ENCODE measurements at places on chromosomes 3 and 15. TPM values are rescaled to one million over a fixed set of nuclear protein-coding genes. Genes with fewer than 3 reads are reported as not detected.

DNA sequence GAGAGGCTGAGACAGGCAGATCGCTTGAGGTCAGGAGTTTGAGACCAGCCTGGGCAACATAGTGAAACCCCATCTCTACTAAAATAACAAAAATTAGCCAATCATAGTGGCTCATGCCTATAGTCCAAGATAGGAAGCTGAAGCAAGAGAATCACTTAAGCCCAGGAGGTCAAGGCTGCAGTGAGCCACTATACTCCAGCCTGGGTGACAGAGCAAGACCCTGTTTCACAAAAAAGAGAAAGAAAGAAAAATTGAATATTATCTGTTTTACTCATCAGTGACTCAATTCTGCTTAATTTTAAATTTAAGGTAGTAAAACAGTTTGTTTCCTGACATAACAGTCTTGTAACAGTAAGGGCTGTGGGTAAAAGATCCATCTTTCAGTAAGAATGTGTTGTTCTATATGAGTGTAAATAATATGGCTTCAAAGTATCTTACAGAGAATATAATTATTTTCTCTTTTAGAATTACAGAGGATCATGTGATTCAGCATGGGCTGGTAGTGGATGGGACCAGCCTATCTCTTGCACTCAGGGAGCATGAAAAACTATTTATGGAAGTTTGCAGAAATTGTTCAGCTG lies 85.8 kb downstream of the ATP11B start:
- no peaks in the 10 kb centered on the region for H3K36me3 ChIP-seq
- H3K27ac ChIP-seq = no peak overlapping the region
- no peaks in the 10 kb centered on the region for H3K4me1 ChIP-seq

GRCh38 chr3:116018646-116019045 lies 395.3 kb downstream of the GAP43 start:
- no peak for DNase-seq
- no peaks in the 10 kb centered on the region for H3K27me3 ChIP-seq
- no peak overlapping the region for H3K27ac ChIP-seq
- H3K4me1 ChIP-seq = no peaks in the 10 kb centered on the region
- no peaks in the 10 kb centered on the region for H3K36me3 ChIP-seq
- H3K4me3 ChIP-seq = no peak overlapping the region

DNA sequence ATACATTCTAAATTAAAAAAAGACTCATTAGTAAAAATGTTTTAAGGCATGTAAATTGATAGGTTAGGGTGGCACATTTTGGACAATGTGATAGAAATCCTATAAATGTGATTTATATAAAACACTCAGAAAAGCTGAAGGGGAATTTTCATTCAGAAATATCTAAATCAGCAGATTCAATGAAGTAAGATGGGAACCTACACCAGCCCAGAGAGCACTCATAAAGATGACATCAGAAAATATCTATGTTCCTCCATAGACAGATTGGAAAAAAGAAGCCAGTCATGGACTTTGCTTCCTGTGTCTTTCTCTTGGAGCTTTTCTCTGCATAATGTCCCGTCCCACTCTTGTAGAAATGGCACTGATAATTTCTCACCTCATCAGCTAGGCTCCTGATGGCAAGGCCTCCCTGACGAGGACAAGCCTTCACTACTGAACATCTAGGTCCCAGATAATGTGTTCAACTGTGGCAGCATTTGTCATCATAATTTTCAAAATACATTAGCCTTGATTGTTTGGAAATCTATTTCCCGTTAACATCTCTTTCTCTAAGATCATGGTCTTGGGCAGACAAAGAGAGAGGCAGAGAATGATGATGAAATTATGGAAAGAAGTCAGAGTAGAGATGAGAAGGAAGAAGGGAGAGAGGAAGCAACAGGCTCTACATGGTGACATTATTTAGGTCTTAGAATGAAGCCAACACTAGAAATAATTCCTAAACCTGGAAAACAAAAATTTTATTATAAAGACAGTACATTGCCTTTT lies 354.4 kb downstream of the NTRK3 start:
- DNase-seq = no peak
- no peaks in the 10 kb centered on the region for H3K27me3 ChIP-seq
- no peaks in the 10 kb centered on the region for H3K36me3 ChIP-seq
- H3K4me1 ChIP-seq = no peaks in the 10 kb centered on the region

- no peak overlapping the region for H3K4me3 ChIP-seq
- H3K27me3 ChIP-seq = no peaks in the 10 kb centered on the region
- DNase-seq = no peak
- no peak overlapping the region for H3K27ac ChIP-seq
These were observed 52.5 kb upstream of the CPNE4 start for GRCh38 chr3:132087356-132087755.

GRCh38 chr3:113156816-113157333 lies 54.5 kb upstream of the BOC start:
- no peaks in the 10 kb centered on the region for H3K27me3 ChIP-seq
- no peak for DNase-seq
- H3K27ac ChIP-seq = no peak overlapping the region
- H3K36me3 ChIP-seq = no peaks in the 10 kb centered on the region
- no peaks in the 10 kb centered on the region for H3K4me1 ChIP-seq

GRCh38 chr3:71537211-71537611 lies 46.3 kb downstream of the FOXP1 start:
- DNase-seq = peak; percentile 98
- H3K4me3 ChIP-seq = no peak overlapping the region
- peak overlapping the region; percentile 60 for H3K27ac ChIP-seq
- peaks cover 56% of the 10 kb centered on the region for H3K4me1 ChIP-seq
- H3K27me3 ChIP-seq = no peaks in the 10 kb centered on the region

- no peak overlapping the region for H3K4me3 ChIP-seq
- no peaks in the 10 kb centered on the region for H3K4me1 ChIP-seq
- no peak overlapping the region for H3K27ac ChIP-seq
These were observed 51.8 kb upstream of the SETMAR start for GRCh38 chr3:4251412-4251811.

DNA sequence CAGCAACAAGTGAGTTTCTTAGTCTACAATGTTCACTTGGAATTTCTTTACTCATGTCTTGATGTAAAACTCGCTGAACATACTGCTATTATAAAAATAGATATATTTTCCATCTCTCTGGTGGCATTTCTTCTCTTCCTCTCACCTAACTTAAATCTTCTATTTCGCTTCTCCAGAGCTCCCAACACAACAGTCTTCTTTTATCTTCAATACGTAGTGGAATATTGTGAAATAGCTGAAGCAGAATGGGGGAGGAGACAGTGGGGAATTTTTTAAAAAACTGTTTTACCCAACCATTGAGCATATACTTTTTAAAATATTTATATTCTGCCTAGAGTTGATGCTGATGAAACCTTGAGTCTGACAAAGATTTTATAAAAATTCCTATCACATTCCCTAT lies 548.5 kb downstream of the RBMS3 start:
- no peaks in the 10 kb centered on the region for H3K36me3 ChIP-seq
- H3K27me3 ChIP-seq = no peaks in the 10 kb centered on the region
- no peak overlapping the region for H3K27ac ChIP-seq
- H3K4me1 ChIP-seq = no peaks in the 10 kb centered on the region

- H3K4me1 ChIP-seq = no peaks in the 10 kb centered on the region
- DNase-seq = no peak
- H3K27me3 ChIP-seq = no peaks in the 10 kb centered on the region
- H3K27ac ChIP-seq = no peak overlapping the region
- no peak overlapping the region for H3K4me3 ChIP-seq
These were observed 161.1 kb downstream of the CLSTN2 start for GRCh38 chr3:140096037-140096436.

- H3K4me3 ChIP-seq = no peak overlapping the region
- peak; percentile 2 for DNase-seq
- H3K27ac ChIP-seq = no peak overlapping the region
- H3K27me3 ChIP-seq = no peaks in the 10 kb centered on the region
These were observed 147.0 kb upstream of the SLCO3A1 start for GRCh38 chr15:91706322-91707032.

GRCh38 chr3:133973249-133973980 lies 56.3 kb downstream of the SLCO2A1 start:
- no peak overlapping the region for H3K4me3 ChIP-seq
- H3K27me3 ChIP-seq = no peaks in the 10 kb centered on the region
- no peak overlapping the region for H3K27ac ChIP-seq
- peaks cover 5% of the 10 kb centered on the region for H3K4me1 ChIP-seq

DNA sequence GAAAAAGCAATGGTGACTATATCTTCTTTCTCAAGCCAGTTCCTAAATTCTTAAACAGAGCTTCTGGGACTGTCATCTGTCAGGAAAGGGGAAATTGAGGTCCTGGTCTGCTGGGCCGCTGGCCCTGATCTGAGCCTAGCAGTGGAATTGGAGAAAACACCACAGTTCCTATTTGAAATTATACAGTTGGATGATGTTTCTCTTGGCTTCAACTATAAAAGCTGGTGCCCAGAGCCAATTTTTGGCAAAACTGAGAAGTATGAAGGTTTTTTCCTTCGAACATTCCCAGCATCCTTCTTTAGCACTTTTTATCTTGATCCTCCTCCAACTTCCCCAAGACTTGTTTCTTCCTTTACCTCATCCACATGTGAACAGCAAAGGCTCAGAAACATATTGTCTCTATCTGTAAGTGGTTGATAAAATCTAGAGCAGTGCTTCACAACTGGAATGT lies 83.9 kb downstream of the CD47 start:
- H3K27me3 ChIP-seq = no peaks in the 10 kb centered on the region
- no peak overlapping the region for H3K4me3 ChIP-seq

DNA sequence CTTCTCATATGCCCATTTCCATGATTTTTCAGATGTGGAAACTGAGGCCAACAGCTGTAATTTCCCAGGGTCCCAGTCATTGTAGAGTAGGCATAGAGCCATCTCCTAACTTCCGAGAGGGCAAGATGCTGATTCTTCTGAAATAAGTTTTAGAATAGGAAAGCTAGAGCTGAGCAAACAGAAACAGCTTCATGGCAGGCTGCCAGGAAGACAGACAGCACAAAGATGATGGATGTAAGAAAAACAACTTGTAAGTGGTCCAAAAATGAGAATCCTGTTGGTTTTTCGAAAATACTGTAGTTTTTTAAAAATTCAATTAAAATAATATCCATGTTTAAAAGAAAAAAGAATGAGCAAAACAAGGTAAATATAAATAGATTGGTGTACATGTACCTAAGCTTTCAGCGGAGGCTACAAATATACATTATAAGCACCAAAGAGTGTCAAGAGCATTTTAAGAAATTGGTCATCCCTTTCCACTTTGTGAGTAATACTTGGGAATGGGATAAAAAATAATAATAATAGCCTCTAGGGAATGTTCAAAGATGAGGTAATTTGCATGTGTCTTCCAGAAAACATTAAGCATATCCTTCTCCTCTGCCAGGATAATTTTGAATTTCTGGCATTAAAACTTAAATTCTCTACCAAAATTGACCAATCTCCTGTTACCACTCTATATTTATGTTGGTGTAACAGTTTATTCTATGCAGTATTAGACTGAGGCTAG lies 406.6 kb downstream of the MECOM start:
- no peak overlapping the region for H3K4me3 ChIP-seq
- no peak overlapping the region for H3K27ac ChIP-seq
- no peak for DNase-seq
- no peaks in the 10 kb centered on the region for H3K27me3 ChIP-seq
- no peaks in the 10 kb centered on the region for H3K4me1 ChIP-seq

DNA sequence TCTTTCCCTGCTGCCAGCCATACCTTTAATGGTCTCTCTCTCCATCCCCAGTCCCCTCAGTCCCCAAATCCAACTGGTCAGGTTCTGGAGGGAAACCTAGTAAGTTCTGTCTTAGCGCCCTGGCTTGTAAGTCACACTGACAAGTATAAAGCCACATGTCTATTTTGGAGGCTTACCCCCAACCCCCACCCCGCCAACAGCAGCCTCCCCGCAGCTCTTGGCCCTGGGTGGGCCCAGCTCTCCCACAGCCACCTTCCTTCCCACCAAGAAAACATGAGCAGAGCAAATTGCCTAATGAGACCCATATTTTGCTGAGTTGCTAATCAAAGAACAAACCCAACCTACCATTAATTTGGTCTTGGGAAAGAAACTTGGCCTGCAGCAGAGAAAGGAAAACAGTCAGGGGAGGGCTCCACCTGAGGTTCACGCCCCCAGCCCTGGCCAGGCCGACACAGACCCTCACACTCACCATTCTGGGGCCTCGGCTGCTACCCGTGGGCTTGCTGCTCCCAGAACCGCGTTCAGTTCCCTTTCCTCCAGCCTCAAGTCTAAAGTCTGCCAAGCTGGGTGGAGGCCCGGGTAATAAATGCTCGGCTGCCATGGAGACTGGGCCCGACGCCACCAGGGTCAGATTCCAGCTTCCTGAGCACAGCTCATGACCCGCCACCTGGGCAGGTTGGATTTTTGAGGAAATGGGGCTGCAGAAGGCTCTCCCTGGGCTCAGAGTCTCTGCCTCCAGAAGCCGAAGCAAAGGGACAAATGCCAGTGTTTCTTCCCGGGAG lies at the start of gene CALML4:
CALML4 (minus strand) TSS at position 557 of the 782 bp plus-strand sequence; CDS start at position 472, 85 bp downstream.
- peak; percentile 70 for DNase-seq
- peaks cover 15% of the 10 kb centered on the region for H3K4me1 ChIP-seq
- no peak within 1 kb of the TSS for H3K4me3 ChIP-seq
- no peaks in the 10 kb centered on the region for H3K36me3 ChIP-seq

DNA sequence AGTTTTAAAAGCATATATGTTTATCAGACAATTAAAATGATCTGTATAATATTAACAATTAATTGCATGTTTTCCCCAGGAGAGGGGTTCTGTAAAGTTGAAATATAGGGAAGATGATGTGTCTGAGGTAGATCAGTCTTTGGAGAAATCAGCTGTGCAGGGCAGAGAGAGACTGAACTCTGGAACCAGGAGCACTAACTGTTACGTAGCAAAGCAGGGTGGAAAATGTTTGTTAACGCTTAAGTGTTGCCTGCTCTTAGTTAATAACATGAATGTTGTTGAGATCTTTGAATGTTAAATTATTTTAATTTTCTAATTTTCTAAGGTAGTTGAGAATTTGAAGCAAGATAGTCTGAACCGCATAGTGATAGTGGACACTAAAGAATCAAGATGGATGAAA lies 57.5 kb downstream of the NEO1 start:
- H3K27ac ChIP-seq = no peak overlapping the region
- H3K27me3 ChIP-seq = peaks cover 4% of the 10 kb centered on the region
- H3K36me3 ChIP-seq = no peaks in the 10 kb centered on the region
- no peak for DNase-seq

DNA sequence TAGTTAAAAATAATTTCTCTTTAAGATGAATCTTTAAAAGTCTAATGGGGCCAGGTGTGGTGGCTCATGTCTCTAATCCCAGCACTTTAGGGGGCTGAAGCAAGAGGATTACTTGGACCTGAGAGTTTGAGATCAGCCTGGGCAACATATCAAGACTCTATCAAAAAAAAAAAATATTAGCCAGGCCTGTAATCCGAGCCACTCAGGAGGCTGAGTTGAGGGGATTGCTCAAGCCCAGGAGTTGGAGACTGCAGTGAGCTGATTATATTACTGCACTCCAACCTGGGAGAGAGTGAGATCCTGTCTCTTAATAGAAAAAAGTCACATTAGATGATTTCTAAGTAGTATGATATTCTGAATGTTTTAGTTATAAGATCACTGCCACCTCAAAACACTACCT lies 322.0 kb upstream of the MANF start:
- no peaks in the 10 kb centered on the region for H3K27me3 ChIP-seq
- no peaks in the 10 kb centered on the region for H3K4me1 ChIP-seq
- H3K27ac ChIP-seq = no peak overlapping the region
- no peak overlapping the region for H3K4me3 ChIP-seq

GRCh38 chr15:77846360-77846759 lies 213.6 kb upstream of the LINGO1 start:
- no peak overlapping the region for H3K27ac ChIP-seq
- no peak for DNase-seq
- no peak overlapping the region for H3K4me3 ChIP-seq
- peaks cover 14% of the 10 kb centered on the region for H3K27me3 ChIP-seq

The ALS2CL gene
- 10.1 TPM for total RNA-seq

The NDUFB5 gene
- total RNA-seq = 74.9 TPM

The PCLAF gene
- 54.7 TPM for total RNA-seq

The SLMAP gene
- total RNA-seq = 54.7 TPM

The ELL3 gene
- total RNA-seq = 2.4 TPM

The EXD1 gene
- total RNA-seq = not detected

The TWF2 gene
- total RNA-seq = 82.6 TPM

The TRA2B gene
- total RNA-seq = 214 TPM
